ENCODE measurements at places on chromosomes 7 and 10.

DNA sequence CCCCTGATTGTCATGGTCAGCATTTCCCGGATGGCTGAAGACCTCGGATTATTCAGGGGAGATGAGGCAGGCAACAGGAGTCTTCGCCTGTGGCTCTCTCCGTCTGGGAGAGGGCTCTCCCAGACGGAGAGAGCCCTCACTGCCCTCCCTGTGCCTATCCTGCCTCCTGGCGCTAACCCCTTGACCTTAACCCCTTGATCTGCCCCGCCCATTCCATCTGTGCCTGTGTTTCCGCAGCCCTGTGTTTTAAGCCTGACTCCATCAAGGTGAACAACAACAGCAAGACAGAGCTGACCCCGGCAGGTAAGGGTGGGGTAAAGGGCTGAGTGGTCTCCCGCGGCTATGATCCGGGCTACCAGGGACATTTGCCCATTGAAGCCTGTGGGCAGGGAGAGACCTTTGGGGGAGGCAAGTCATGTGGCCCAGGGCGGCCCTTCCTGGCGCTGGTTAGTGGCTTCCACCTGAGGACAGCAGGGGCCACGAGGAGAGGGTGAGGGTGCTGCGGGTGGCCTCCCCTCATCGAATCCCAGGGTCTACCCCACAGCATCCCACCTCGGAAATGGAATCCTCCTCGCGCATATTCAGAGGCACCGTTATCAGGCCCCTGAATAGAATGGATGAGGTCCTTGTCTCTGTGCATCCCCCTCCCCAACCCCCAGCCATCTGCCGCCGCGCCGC, 4.2 kb upstream of the MUC12 start:
- no peak for DNase-seq

GRCh38 chr10:61140765-61141392, 196.9 kb upstream of the RHOBTB1 start:
- DNase-seq: no peak

GRCh38 chr7:87404674-87405073, 59.2 kb downstream of the CROT start:
- no peak for DNase-seq

- no peak for DNase-seq
Measured at GRCh38 chr7:14902589-14903067, at the start of gene DGKB. DGKB (minus strand) TSS chr7:14902751.

DNA sequence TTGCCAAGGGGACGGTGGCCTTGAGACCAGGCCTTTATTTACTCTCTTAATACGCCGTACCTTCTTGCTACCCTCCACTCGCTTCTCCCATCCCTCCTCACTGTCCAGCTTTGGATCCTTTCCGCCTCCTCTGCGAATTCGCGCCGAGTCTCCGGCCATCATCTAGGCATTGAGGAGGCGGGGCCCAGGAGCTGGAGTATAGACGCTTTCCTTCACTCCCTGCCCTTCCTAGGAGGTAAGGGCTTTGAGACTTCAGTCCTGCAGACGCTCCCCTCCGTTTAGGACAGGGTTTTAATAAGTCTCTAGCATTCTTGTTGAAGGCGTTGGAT, 538 bp downstream of the TFAM start:
- DNase-seq: no peak

GRCh38 chr10:86663576-86664339, 4.6 kb upstream of the LDB3 start:
- no peak for DNase-seq

GRCh38 chr10:4067931-4068561, 283.0 kb upstream of the KLF6 start:
- no peak for DNase-seq

DNA sequence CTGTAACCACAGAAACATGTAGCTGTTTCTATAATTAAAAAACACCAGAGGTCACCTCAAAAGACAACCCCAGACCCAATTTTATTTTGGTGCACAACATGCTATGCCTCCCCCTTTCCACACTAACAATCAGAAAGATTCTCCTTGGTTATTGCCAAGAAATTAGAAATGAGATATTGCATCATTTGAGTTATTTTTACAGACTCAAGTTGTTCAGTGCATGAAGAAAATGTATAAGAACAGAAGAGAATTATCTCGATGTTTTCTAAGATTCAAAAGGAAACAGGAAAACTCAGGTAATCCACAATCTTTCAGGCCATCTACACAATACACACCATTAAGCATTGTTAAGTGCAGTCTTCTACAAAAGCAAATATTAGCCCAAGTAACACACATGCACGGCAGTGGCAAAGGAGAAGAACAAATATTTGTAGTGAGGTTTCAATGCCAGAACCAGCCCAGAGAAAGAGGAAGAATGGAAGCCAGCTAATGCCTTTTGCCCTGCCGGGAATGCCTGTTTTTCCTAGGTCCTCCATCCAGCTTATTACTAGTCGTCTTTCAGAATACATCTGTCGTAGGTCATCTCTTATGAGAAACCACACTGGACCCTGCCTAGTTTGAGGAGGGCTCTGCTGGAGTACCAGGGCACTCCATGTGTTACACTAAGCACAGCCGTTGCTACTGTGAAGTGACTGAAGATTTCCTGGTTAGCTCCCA, 67.6 kb upstream of the C1GALT1 start:
- DNase-seq: no peak

Measured in activated naive CD4-positive, alpha-beta T cell (primary cell).